Ascending aorta (tissue), 2 donors: ENCODE measurements at places on chromosomes 16 and 17.

DNA sequence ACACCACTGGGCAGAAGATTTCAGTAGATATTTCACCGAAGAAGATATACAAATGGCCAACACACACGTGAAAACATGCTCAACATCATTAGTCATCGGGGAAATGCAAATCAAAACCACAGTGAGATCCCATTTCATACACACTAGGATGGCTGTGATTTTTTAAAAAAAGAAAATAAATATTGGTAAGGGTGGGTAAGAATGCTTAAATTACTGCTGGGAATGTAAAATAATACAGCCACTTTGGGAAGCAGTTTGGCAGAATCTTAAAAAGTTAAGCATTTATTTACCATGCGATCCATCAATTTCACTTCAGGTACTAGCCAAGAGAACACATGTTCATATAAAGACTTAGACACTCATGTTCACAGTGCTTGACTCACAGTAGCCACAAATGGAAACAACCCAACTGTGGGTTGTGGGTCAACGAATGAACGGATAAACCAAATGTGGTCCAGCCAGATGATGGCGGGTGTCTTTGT, 6.5 kb upstream of the C16orf74 start:
- no peak for DNase-seq

DNA sequence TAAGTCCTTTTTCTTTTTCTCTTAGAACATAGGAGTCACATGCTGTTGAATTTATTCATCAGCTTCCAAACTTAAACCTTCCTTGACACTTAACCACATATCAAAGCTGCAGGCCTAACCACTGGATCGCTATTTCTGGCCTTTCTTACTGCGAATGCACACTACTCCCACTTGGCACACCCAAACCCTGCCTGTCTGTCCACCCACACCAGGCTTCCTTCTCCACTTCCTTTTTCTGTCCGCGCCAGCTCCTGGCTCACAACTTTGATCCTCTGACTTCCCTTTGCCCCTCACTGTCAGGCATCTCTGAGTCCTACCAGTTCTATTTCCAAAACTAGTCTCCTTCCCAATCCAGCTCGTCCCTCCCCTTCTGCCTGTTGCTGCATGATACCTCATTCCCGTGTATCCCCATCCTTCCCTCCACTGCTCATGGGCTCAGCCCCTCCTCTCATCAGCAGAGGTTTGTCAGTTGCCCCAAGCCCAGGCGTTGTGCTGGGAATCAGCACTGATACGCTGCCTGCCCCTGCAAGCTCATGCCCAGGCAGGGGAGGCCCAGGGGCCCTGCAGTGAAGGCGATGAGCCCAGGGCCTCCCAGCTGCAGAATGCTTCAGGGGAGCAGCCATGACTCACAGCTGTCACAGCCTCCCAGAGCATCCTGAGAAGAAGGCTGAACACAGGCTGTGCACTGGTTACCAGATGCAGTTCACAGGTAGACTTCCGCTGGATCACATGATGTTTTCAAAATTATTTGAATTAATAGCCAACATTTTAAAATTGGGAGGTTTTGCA, 179.8 kb downstream of the KATNIP start:
- no peak for DNase-seq

DNA sequence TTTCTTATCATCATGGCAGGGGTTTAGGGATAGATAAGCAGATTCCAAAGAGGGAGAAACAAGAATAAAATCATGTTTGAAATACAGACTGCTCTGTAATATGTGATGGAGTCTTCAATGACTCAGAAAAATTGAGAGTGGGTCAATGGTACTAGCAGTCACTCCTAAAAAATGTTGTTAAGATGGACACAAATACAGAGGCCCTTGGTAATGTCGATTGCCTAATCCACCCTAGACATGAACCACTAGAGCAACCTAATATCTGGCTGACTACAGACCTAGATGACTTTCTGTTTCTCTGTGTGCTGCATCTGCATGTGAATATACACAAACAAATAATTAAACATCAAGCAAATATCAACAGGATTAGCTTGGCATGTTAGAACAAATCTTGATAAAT, 135.8 kb downstream of the CDH8 start:
- DNase-seq, result no peak

- no peak for DNase-seq
These were observed 78.6 kb upstream of the CDH5 start for GRCh38 chr16:66287926-66288325.
